ENCODE measurements at places on chromosomes 7 and 10.
A peak's percentile ranks its signal among the peaks of the same experiment; 100 is the strongest.

GRCh38 chr10:68981074-68981473 is 7.5 kb upstream of the KIFBP start:
- DNase-seq = no peak

DNA sequence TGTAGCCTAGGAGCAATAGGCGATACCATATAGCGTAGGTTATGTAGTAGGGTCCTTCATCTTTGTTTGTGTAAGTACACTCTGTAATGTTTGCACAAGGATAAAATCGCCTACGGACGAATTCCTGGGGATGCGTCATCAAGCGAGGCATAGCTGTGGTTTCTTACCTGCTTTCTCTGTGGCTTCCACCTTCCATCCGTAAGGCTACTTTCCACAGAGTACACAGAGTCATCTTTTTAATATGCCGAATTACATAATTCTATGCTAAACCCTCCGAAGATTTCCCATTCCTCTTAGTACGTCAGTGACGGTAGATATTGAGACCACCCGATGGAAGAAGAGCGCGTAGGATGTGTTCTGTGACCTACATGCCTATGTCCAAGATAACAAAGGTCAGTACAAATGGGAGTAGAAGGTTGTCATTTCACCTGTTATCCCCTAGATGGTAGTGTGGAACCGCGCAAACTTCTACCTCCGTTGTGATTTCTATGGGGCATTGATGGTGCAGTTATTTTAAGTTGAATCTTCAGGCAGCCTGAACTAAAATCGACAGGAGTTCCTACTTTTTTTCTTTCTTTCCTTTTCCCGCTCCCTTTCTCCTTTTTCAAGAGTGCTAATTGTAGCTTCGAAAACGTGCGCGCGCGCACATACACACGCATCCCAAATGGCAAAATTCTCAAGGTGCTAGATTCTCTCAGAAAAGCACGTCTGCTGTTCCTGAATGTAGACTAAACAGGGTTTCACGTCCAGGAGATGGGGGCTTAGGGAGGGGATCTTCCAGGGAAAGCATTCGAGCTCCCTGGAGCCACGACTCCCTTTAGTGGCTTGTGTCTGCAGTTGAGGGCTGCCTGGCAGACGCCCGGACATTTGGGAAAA is 111.7 kb upstream of the MBL2 start:
- DNase-seq = peak; percentile 5

GRCh38 chr10:12501324-12501723 is 152.0 kb downstream of the CAMK1D start:
- no peak for DNase-seq

DNA sequence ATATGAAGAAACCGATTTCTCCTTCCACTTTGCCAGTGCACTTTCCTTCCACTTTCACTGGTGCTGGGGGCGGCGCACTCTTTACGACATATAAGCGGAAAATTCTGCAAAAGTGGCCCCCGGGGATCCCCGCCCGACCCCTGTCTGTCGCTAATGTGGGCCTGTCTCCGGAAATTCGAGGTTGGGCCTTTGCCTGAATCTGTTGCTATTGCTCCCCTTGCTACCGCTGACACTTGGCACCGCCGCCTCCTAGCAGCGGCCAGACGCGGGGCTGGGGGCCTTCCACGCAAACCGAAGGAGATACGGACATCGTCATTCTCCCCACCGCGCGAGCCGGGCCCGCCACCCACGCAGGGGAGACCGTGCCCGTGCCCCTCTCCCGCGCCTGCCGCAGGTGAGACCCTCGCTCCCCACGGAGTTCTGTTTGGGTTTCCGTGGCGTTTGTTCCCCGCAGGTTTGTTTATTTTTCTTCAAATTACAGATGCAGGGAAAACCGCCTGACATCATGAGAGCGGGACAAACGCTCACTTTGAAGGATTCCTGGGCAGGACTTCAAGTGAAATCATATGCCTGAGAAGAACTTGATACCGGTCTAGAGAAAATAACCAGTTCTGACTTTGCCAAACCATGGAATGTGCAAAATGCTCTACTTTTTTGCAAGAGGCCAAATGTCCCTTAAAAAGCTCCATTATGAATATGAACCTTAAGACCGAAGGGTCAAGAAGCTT is 5.0 kb downstream of the TWIST1 start:
- no peak for DNase-seq

DNA sequence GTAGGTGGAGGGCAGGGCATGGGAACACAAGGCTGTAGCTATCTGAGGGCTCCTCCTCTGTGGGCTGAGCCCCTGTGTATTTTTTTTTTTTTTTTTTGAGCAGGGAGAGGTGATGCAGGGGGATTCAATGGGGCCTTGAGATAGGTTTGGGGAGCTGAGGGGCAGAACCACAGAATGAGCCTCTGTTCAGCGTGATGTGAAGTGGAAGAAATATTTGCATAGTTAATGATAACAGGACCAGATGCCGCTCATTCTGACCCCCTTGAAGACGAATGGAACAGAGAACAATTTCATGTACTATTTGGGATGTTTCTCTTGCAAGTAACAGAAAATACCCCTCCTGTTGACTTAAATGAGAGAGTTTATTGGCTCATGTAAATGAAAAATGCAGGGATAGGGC is 69.7 kb upstream of the EMX2 start:
- DNase-seq = no peak

DNA sequence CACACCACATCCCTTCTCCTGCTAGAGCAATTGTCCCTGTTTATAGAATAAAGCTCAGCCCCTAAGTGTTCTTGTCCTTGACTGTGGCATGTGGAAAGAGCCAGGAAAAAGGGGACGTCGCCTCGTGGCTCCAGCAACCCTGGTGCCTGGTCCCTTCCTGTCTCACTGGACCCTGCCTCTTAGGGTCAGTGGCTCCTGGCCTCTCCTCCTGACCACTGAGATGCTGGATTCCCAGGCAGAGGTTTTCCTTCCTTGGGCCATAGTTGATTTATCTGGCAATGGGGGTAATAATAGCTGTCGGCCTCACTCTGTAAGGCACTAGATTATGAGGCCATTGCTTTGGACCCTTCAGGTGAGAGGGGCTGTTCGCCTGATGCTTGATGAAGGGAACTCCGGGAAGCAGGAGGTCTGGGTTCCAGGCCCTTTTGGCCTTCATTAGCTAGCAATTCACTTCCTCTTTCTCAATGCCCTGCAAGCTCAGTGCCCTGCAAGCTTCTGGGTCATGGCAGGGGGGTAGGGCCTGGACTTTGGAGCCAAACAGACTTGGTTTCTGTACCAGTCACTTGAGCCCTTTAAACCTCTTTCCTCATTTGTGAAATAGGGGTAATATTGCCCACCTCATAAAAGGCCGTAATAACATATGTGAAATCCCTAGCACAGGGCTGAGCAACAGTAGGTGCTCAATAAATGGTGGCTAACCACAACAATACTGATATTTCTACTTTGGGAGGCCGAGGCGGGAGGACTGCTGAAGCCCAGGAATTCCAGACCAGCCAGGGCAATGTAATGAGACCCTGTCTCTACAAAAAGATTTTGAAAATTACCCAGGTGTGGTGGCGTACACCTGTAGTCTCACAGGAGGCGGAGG is 1.1 kb downstream of the ASL start:
- no peak for DNase-seq

- DNase-seq = no peak
These were observed 12.6 kb downstream of the PTEN start for GRCh38 chr10:87875929-87876571.

- no peak for DNase-seq
These were observed 29.6 kb upstream of the EIF5AL1 start for GRCh38 chr10:79482741-79483140.

GRCh38 chr10:110651044-110651958 is 7.2 kb downstream of the RBM20 start:
- peak; percentile 45 for DNase-seq

DNA sequence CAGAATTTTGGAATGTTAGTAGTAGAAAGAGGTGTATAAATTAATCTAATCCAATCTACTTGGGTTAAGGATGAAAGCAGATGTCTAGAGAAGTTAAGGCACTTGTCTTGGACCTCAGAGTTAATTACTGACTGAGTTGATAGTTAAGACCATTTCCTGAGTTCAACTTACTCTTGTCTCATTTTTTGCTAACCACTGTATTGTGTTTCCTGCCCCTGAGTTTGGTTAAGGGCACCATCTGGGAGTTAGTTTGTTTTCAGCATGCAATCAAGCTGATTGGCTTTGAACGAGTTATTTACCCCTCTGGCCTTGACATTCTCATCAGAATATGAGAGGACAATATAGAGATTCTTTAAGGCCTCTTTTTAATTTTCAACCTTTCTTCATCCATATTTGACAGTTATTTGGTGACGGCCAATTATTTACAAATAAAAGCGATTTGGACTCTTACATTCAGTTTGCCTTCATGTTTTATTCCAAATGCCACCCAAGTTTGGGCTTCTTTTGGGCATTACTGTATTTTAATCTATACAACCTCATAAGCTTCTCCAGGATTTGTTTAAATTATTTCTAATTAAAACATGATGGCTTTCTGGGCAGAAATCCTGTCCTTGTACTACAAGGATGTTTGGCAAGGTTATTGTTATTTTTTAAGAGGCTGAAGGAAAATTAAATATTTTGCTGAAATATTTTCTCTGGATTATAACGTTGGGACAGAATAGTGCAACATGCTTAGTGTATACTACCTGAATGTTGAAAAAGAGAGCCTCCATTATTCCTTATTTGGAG is 225.0 kb downstream of the CACNB2 start:
- no peak for DNase-seq

- peak; percentile 47 for DNase-seq
These were observed 10.0 kb upstream of the TLX1 start for GRCh38 chr10:101120884-101121653.

- DNase-seq = no peak
These were observed 115.2 kb downstream of the TCERG1L start for GRCh38 chr10:131196176-131196885.

GRCh38 chr10:126315494-126316177 is 72.6 kb downstream of the ADAM12 start:
- no peak for DNase-seq

DNA sequence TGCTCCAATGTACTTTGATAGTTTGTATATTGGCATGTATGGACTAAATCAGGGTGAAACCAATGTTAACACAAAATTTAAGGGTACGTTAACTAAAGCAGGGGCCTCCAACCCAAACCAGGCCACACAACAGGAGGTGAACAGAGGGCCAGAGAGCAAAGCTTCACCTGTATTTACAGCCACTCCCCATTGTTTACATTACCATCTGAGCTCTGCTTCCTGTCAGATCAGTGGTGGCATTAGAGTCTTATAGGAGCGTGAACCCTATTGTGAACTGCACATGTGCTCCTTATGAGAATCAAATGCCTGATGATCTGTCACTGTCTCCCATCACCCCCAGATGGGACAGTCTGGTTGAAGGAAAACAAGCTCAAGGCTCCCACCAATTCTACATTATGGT is 62.0 kb upstream of the SCIN start:
- DNase-seq = no peak
